ENCODE measurements at places on chromosomes 5 and 9.

GRCh38 chr5:33688066-33688465, 203.7 kb downstream of the ADAMTS12 start:
- no peak overlapping the region for H3K4me3 ChIP-seq
- no peaks in the 10 kb centered on the region for H3K27me3 ChIP-seq
- no peak overlapping the region for H3K27ac ChIP-seq
- DNase-seq = no peak
- H3K36me3 ChIP-seq = no peaks in the 10 kb centered on the region
- no peaks in the 10 kb centered on the region for H3K4me1 ChIP-seq

DNA sequence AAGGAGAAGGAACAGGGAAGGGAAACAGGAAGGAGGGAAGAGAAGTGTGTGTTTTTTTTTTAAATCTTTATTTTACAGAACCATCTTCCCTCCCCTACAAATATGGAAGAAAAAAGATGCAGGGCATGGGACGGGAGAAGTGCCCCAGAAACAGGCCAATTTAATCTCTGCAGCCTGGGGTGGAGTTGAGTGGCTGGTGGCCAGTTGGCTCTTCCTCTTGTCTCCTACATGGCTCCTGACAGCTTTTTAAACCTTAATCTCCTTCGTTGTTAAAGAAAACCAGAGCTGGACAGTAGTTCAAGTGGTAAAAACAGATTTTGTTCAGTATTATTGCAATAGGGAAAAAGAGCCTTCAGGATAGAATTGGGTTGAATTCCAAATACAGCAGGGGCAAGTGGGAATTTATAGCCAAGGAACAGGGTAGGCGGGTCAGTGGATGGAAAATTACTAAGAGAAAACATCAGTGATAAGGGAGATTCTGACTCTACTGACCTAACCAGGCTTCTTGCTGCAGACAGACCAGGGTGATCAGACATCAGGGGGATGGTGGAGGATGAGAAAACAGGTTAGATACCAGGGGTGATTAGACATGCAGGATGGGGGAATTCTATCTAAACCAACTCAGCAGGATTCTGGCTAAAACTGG, 125.1 kb upstream of the CLINT1 start:
- H3K4me1 ChIP-seq = no peaks in the 10 kb centered on the region
- H3K4me3 ChIP-seq = no peak overlapping the region
- no peaks in the 10 kb centered on the region for H3K27me3 ChIP-seq
- no peak overlapping the region for H3K27ac ChIP-seq
- H3K36me3 ChIP-seq = no peaks in the 10 kb centered on the region

- H3K27ac ChIP-seq = no peak overlapping the region
- peaks cover 4% of the 10 kb centered on the region for H3K4me1 ChIP-seq
- H3K4me3 ChIP-seq = no peak overlapping the region
- no peak for DNase-seq
These were observed 65.2 kb downstream of the TMC1 start for GRCh38 chr9:72586388-72587130.

- no peaks in the 10 kb centered on the region for H3K4me1 ChIP-seq
- no peak overlapping the region for H3K4me3 ChIP-seq
- H3K27me3 ChIP-seq = no peaks in the 10 kb centered on the region
- H3K36me3 ChIP-seq = no peaks in the 10 kb centered on the region
These were observed 1466.7 kb upstream of the CDH9 start for GRCh38 chr5:28505121-28505520.
